DMS153 (cell line): ENCODE measurements at places on chromosomes 11 and 22.
A peak's percentile ranks its signal among the peaks of the same experiment; 100 is the strongest.

DNA sequence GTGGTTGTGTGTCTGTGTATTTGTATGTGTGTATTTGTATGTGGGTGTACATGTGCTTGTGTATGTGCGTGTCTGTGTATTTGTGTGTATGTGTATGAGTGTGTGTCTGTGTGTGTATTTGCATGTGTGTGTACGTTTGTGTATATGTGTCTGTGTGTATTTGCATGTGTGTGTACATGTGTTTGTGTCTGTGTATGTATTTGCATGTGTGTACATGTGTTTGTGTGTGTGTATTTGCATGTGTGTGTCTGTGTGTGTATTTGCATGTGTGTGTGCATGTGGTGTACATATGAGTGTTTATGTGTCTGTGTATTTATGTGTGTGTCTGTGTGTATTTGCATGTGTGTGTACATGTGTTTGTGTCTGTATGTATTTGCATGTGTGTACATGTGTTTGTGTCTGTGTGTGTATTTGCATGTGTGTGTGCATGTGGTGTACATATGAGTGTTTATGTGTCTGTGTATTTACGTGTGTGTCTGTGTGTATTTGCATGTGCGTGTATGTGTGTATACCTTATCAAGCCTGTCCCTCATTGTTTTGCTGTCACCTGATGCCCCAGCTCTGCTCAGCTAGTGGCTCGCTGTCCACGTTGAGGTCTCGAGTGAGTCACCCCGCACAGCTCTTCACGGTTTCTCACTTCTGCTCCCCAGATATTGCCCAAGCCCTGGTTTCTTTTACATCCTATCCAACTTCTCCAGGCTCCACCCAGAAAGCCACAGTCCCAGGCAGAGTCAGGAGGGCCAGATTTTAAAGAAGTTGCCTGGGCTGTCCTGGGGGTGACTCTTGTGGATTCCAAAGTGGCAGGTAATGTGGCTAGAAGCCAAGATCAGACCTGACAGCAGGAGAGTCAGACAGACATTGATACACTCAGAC, 15.2 kb downstream of the MB start:
- no peak for DNase-seq

DNA sequence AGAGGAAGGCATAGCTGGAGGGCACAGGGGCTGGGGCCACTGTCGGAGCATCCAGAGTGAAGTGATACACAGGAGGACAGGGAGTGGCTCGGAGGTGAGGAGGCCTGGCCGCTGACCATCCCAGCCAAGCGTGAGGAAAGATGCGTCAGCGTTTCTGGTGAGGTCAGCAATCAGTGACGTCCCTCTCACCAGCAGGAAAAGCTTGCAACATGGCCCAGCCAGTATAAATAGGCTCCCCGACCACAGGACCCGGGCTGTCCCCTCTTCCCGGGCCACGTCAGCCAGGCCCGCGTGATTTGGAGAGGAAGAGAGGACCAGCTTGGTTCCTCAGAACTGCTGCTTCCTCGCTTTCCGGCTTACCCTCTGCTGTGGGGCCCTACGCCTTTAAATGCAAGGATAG, 4.2 kb upstream of the OSM start:
- DNase-seq, result no peak

GRCh38 chr11:65945941-65946558, 770 bp downstream of the TSGA10IP start:
- no peak for DNase-seq

GRCh38 chr11:47438721-47439120, 10.2 kb downstream of the RAPSN start:
- DNase-seq, result no peak

- DNase-seq, result no peak
These were observed 59.6 kb downstream of the ATXN10 start for GRCh38 chr22:45731041-45731797.

GRCh38 chr22:19766511-19767426, 6.2 kb downstream of the TBX1 start:
- no peak for DNase-seq

GRCh38 chr11:13763341-13763740, 94.9 kb downstream of the FAR1 start:
- peak; percentile 27 for DNase-seq

DNA sequence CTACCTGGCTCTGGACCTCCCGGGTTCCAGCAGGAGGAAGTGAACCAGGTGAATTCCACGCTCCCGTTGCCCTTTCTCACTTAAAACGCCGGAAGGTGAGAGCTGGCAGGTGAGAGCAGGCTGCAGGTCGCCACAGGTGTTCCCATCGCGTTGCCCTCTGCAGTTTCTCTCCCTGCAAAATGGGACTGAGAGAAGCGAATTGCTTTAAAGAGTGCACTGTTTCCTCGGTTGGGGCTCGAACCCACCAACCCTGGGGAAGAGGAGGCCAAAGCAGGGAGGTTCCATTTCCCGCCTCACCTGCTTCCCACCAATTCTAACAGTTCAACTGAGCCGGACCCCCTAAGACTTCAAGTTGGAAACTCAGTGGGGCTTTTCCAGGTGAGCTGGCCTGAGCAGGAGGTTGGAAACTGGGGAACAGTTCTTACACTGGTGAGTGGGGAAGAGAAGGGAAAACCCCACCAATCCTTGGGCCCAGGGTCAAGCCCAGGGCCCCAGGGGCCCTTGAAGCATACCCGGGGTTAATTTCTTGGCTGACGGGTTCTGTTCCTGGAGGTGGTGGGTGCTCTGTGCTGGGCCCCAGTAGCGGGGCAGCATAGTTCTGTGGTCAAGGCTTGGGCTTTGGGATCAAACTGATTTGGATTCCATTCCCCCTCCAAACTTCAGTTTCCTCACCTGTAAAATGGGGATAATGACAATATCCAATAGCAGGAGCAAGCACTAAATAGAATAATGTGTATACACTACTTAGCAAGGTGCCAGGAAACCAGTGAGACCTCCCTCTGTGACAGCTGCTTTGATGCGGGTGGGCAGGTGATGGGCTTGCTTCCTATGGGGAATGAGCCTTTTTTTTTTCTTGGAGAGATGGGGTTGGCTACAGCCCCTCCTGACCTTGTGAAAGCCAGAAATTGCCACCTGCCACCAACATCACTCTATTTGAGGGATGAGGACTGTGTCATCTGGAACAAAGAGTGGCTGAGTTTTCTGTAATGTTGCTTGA, 788 bp downstream of the CD82 start:
- DNase-seq, result peak; percentile 23

- no peak for DNase-seq
These were observed 41.3 kb downstream of the CECR2 start for GRCh38 chr22:17410576-17410975.

DNA sequence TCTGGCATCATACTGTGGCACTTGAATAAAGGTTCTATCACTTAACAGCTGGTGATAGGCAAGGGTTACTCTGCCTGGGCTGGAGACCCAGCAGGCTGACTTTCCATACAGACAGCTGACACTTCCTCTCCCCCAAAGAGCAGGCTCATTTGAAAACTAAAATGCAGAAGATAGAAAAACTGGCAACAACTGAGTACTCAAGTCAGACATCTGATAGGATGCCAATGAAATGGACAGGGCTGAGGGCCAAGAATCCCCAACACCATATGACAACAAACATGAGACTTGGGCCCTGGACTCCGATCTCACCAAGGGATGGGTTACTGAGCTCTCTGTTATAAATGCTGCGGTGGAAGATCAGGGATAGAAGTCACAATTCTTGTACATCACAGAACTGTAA, 237.2 kb downstream of the LRRC4C start:
- DNase-seq, result no peak

- peak; percentile 10 for DNase-seq
These were observed 22.3 kb downstream of the HPS4 start for GRCh38 chr22:26461188-26461810.

- no peak for DNase-seq
These were observed 6.6 kb downstream of the ARRB1 start for GRCh38 chr11:75344761-75345454.

- DNase-seq, result no peak
These were observed 51.5 kb upstream of the PHOX2A start for GRCh38 chr11:72295471-72295870.

GRCh38 chr11:131582021-131582525, 211.7 kb downstream of the NTM start:
- DNase-seq, result no peak

GRCh38 chr11:34830648-34831047, 85.5 kb downstream of the APIP start:
- peak; percentile 74 for DNase-seq

DNA sequence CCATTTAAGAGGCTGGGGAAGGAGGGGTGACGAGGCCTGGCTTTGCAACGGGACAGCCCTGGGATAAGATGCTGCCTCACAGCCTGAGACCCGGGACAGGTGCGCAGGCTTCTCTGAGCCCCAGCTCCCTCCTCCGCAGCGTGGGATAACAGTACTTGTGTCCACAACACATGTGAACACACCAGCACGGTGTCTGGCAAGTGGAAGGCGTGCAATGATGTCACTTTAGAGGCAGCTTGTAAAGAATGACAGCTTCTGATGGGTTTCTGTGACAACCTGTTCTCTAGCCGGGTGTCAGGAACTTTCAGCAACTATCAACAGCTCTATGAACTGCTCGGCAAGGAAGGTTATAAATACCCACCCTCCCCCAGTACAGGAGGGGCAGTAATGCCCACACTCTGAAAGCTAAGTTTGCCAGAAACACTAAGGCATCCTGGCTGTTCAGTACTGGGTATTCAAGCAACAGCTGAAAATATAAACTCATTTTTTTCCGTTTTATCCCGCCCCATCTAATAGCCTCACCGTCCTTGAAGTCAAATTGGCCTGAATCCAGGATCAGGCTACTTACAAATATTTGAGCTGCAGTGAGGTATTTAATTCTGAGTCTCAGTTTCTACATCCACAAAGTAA, 59.7 kb downstream of the MYH9 start:
- no peak for DNase-seq

DNA sequence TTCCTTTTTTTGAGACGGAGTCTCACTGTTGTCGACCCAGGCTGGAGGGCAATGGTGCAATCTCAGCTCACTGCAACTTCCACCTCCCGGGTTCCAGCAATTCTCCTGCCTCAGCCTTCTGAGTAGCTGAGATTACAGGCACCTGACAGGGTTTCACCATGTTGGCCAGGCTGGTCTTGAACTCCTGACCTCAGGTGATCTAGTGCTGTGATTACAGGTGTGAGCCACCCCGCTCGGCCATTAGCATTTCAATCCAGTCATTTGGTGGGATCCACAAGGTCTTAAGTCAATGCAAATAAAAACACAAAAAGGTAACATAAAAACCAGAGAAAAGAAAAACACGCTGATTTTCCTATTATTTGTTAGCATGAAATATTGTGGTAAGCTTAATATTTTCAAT, 1227.2 kb upstream of the TENM4 start:
- DNase-seq, result no peak

- no peak for DNase-seq
These were observed 14.5 kb downstream of the MYEOV start for GRCh38 chr11:69308491-69308911.

DNA sequence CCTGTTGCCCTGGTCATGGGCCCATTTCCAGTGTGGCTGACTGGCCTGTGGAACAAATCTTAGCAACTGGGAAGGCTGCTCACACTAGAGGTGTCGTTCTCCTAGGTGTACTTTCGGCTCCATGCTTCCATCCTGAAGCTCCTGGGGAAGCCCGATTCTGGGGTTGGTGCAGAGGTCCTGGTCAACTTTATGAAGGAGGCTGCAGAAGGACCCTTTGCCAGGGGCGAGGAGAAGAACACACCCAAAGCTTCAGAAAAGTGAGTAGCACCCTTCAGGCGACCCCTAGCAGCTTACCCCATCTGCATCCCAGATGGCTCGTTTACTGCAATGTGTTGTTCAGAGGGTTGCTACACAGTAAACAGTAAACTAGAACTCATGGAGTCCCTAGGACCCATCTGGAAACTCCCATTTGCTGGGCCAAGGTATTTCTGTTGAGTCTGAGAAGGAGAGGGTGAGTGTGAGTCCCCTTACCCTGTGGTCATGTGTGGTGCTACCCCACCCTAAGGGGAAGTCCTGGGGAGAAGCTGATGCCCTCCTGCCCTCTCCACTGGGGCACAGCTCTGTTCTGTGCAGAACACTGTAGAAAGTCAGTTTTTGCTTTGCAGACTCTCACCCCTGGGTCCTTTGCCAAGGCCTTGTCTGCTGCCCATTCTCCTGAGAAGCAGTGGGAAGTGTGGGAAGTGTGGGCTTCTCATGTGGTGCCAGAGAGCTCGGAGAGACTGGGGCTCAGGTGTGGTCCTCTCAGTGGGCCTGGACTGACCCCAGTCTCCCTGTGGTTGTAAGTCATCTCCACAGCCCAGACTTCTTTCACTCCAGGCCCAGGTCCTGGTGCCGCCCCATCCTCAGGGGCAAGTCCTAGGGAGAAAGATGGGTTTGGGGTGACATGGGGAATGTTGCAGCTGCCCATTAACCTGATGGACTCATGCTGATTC, 85.0 kb downstream of the CABIN1 start:
- DNase-seq, result no peak

- DNase-seq, result no peak
These were observed 4.0 kb upstream of the TH start for GRCh38 chr11:2175659-2176058.

DNA sequence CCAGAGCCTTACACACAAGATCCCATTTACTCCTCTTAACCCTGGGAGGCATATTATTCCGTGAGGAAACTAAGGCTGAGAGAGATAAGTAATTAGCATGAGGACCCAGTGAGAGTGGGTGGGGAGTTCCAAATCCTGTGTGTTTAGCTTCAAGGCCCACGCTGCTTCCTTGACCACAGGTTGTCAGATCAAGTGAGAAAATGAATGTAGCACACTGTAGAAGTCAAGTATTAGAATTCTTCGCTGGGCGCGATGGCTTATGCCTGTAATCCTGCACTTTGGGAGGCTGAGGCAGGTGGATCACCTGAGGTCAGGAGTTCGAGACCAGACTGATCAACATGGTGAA, 3.8 kb downstream of the CYB561A3 start:
- no peak for DNase-seq

DNA sequence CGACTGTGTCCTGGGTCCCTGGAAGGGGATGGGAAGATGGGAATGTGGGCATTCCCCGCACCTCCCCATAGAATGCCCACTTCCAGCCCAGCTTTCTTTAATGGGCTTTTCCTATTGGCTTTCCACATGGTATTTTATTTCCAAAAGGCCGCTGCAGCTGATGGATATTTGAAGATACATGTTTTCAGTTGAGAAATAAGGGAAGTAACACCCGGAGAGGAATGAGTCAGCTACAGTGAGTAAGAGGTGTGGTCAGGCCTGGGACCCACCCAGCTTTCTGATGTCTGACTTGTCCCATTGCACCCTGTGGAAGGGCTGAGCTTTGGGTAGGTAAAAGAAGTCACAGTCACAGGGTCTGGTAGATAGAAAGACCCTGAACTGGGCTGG, 476.9 kb downstream of the MIAT start:
- DNase-seq, result no peak

GRCh38 chr11:124446916-124447315, 1.4 kb upstream of the OR8B8 start:
- DNase-seq, result no peak
